ENCODE measurements at places on chromosomes 13 and 19. TPM values are rescaled to one million over a fixed set of nuclear protein-coding genes. Genes with fewer than 3 reads are reported as not detected.

The EFNA2 gene
- polyA plus RNA-seq: 2.7 TPM

The SMIM7 gene
- polyA plus RNA-seq: 91.3 TPM

The AMH gene
- 1.9 TPM for polyA plus RNA-seq

The ZNF221 gene
- 1.6 TPM for polyA plus RNA-seq

GRCh38 chr19:17512574-17512939, 1.1 kb downstream of the PGLS start:
- peaks cover under 1% of the 10 kb centered on the region for H3K36me3 ChIP-seq
- H3K27me3 ChIP-seq: no peaks in the 10 kb centered on the region
- no peak for DNase-seq
- peak overlapping the region; percentile 78 for H3K4me3 ChIP-seq

DNA sequence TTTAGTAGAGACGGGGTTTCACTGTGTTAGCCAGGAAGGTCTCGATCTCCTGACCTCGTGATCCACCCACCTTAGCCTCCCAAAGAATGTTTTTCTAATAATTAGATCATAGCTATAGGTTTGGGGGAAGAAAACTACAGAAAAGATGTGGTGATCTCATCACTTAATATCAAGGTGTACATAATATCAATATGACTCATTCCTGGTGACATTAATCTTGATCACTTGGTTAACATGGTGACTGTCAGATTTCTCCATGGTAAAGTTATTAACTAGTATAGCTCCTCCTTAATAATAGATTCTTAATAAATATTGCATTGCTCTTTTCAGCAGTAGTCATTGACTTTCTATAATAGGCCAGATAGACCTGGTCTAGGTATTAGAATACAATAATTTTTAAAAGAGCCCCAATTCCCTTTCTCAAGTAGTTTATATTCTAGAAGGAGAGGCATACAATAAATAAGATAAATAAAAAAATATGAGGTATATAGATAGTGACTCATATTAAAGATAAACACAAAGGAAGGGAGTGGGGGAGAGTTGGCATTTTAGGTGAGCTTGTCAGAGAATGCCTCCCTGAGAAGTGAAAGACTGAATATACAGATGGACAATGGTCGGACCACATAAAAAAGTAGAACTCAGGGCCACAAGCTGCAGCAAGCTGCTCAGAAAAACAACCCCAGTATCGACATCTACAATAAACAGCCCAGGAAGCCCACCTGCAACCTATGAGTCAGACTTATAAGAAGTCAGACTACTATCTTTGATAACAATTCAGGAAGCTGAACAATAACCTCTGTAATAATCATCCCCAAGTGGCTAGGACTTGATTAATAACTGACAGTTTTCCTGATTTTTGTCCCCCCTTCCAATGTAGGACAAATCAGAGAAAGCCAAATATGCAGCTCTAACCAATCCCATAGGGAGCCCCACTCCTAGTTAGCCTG, 210.8 kb downstream of the RFC3 start:
- no peak overlapping the region for H3K27ac ChIP-seq
- no peak for DNase-seq
- H3K36me3 ChIP-seq: no peaks in the 10 kb centered on the region
- H3K27me3 ChIP-seq: no peaks in the 10 kb centered on the region

GRCh38 chr19:8794823-8795222, 37.3 kb downstream of the ZNF558 start:
- DNase-seq: no peak
- no peaks in the 10 kb centered on the region for H3K4me1 ChIP-seq
- H3K27me3 ChIP-seq: no peaks in the 10 kb centered on the region
- H3K27ac ChIP-seq: no peak overlapping the region

DNA sequence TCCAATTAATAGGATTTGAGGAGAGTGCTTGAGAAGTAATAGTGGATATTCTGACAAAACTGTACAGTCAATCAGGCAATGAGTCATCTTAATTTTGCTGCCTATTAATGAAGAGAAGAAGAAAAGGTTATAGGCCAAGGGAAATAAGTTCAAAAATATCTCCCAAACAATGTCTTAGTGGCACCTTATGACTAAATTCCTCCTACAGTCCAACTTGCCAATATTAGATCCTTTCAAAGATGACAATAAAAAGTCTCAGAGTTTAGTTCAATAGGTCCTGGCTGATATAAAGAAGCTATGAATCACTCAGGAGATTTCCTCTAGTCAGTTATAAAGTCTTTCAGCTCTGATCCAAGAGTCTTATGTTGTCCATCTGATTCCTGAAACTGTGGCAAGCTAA, 27.9 kb downstream of the UGGT2 start:
- H3K36me3 ChIP-seq: no peaks in the 10 kb centered on the region
- no peak overlapping the region for H3K4me3 ChIP-seq
- H3K27ac ChIP-seq: no peak overlapping the region
- DNase-seq: no peak
- H3K4me1 ChIP-seq: no peaks in the 10 kb centered on the region
- H3K27me3 ChIP-seq: no peaks in the 10 kb centered on the region

DNA sequence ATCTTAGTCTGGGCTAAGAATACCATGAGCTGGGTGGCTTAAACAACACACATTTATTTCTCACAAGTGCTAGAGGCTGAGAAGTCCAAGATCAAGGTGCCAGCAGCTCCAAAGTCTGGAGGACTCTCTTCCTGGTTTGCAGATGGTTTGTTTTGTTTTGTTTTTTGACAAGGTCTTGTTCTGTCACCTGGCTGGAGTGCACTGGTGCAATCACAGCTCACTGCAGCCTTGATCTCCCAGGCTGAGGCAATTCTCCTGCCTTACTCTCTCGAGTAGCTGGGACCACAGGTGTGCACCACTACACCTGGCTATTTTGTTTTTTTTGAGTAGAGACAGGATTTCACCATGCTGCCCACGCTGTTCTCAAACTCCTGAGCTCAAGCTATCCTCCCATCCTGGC, 15.5 kb downstream of the APLP1 start:
- no peak overlapping the region for H3K4me3 ChIP-seq
- H3K27ac ChIP-seq: no peak overlapping the region
- peaks cover 5% of the 10 kb centered on the region for H3K4me1 ChIP-seq
- no peak for DNase-seq

- no peaks in the 10 kb centered on the region for H3K36me3 ChIP-seq
- no peak for DNase-seq
- no peaks in the 10 kb centered on the region for H3K27me3 ChIP-seq
- H3K27ac ChIP-seq: no peak overlapping the region
- H3K4me3 ChIP-seq: no peak overlapping the region
Observed at GRCh38 chr13:31495336-31495735, 244.0 kb upstream of the RXFP2 start.

GRCh38 chr19:6632002-6632621, 37.8 kb downstream of the TNFSF14 start:
- no peaks in the 10 kb centered on the region for H3K27me3 ChIP-seq
- H3K4me1 ChIP-seq: no peaks in the 10 kb centered on the region
- no peak overlapping the region for H3K4me3 ChIP-seq

DNA sequence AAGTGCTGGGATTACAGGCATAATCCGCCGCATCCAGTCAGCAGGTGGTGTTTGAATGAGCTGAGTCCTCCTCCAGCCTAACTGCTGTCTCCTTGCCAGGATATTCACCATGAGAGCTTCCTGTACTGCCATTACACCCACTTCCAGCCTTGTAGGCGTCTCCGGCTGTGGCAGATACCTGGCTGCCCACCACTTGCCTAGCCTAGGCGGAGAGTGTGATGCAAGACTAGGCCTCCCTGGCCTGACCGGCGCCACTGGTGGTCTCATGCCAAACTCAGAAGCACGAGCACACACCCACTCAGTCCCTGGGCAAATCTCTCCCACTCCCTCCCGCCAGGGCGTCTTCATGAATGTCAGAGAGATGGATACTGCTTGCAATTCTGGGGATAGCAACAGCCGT, 16.6 kb downstream of the IL12RB1 start:
- H3K4me1 ChIP-seq: no peaks in the 10 kb centered on the region
- H3K4me3 ChIP-seq: no peak overlapping the region
- no peak for DNase-seq
- H3K27me3 ChIP-seq: no peaks in the 10 kb centered on the region

DNA sequence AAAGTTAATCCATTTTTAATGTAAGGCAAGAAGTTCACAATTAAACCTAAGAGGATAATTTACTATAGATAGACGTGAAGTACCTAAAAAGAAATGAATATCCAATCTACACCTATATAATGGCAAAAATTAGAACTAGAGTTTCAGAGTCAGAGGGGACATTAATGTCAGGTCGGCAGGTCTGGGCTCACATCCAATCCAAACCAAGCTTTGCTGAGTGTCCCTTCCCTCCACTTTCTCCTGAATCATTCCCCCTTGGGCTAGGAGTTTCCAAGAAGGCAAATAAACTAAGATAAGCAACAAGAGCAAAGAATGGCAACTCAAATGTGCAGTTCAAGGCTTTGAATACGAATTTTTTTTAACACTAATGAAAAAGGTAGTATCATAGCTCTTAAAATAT, 2.9 kb downstream of the FLT3 start:
- H3K4me3 ChIP-seq: no peak overlapping the region
- H3K4me1 ChIP-seq: peaks cover 6% of the 10 kb centered on the region
- DNase-seq: no peak

- peak overlapping the region; percentile 71 for H3K4me3 ChIP-seq
- H3K36me3 ChIP-seq: no peaks in the 10 kb centered on the region
- H3K4me1 ChIP-seq: peaks cover 24% of the 10 kb centered on the region
- peak; percentile 76 for DNase-seq
- H3K27me3 ChIP-seq: peaks cover 100% of the 10 kb centered on the region
Observed at GRCh38 chr19:10290876-10291553, 1.3 kb downstream of the ICAM5 start.

DNA sequence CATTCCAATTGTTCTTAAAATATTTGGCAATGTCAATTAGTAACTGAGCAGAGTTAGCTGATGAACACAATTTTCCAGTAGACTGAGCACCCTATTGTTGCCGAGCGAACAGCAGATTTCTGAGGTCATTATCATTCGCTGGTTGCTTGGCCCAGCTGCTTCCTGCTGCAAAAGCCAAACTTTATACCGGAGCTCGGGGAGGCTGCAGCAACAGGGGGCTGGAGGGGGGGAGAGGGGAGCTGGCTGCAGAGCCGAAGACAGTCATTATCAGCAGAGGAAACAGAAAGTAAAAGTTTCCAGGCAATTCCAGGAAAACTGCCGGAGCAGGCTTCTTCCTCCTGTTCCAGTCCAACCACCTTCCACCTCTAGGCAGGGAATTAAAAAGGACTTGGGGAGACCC, 77.9 kb downstream of the ZNF536 start:
- no peaks in the 10 kb centered on the region for H3K36me3 ChIP-seq
- H3K4me3 ChIP-seq: peak overlapping the region; percentile 4
- DNase-seq: peak; percentile 77
- H3K27me3 ChIP-seq: no peaks in the 10 kb centered on the region
- peaks cover 33% of the 10 kb centered on the region for H3K4me1 ChIP-seq
- no peak overlapping the region for H3K27ac ChIP-seq

DNA sequence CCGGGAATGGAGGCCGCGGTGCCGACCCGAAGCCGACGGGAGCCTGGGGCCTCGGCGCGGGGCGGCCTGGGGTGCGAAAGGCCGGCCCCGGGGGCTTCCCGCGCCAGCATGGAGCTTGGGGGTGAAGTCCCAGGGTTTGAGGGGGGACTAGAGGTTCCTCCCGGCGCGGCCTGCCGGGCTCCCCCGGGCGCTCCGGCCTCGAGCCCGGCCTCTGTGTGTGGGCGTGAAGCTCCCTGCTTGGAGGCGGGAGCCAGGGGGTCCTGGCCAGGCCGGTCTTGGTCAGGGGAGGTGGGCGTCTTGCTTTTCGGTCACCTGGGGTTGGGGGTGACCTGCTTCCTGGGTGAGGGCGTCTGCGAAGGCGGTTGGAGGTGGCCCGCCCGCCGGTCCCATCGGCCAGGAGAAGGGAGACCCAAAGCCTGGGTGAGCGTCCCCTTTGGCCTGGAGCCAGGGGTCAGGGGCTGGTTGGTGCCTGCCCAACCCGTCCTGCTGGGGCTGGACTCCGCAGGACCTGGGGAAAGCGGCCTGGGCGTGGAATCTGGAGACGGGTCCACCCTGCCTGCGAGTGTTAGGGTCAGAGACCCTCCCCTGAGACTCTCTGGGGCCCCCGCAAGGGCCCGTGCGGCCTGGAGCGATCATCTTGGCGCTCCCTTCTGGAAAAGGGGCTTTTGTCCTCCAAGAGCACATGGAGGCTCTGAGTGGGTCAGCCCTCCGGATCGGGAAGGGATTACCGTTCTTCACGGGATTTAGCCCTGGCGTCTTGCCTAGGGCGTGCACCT, 535 bp downstream of the BSG start:
- H3K27me3 ChIP-seq: no peaks in the 10 kb centered on the region
- H3K4me1 ChIP-seq: peaks cover 18% of the 10 kb centered on the region
- peak overlapping the region; percentile 45 for H3K27ac ChIP-seq
- DNase-seq: peak; percentile 59
- H3K36me3 ChIP-seq: no peaks in the 10 kb centered on the region

DNA sequence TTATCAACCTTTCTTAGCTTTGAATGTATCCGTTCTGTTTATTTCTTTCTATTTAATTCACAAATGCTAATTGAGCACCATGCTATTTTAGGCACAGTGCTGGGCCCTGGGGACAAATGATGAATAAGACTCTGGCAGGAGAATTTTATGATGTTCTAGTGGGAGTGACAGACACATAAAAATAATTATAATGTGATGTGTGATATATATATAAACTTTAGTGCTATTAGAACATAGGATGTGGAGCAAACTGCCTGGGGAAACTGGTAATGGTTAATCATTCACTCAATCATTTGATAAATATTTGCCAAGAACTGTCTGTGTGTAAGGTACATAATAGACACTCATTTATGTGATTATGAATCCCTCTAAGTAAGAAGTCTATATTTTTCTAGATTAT, 50.7 kb upstream of the FRY start:
- no peaks in the 10 kb centered on the region for H3K27me3 ChIP-seq
- no peak for DNase-seq
- H3K27ac ChIP-seq: no peak overlapping the region
- no peaks in the 10 kb centered on the region for H3K4me1 ChIP-seq

GRCh38 chr13:39970177-39970846, 314.9 kb downstream of the COG6 start:
- no peak overlapping the region for H3K27ac ChIP-seq
- no peaks in the 10 kb centered on the region for H3K36me3 ChIP-seq
- H3K4me1 ChIP-seq: no peaks in the 10 kb centered on the region
- no peak overlapping the region for H3K4me3 ChIP-seq
- DNase-seq: no peak

DNA sequence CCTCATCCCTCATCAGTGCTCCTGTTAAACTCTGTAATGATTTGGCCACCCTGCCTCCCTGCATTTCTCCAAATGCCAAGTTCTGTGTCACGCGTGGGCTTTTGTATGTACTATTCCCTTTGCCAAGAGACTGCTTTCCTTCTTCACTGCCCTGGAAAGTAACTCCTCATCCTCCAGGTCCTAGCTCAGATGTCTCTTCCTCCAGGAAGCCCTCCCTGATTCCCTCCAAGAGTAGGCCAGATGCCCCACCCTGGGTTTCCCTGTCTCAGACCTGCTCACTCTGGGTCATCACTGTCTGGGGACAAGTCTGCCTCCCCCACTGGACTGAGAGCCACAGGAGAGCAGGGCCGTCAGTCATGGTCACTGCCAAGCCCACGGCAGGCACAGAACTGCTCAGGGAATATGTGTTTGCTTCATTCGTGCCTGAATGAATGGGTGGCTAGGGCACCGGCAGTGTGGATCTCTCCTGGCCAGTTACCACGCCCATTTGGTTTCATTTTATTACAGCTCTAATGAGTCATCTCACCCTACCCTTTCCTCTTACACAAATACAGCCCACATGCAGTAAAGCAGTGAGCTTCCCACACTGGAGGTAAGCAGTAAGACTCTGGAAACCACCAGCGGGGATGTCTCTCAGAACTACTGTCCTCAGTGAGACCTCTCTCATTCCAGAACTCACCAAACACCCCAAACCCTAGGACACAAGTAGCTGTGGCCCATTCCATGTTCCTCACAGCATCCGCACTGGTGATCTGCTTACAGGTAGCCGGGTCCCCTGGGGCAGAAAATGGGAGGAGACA, 12.1 kb upstream of the GPR4 start:
- no peak overlapping the region for H3K27ac ChIP-seq
- H3K4me3 ChIP-seq: no peak overlapping the region
- DNase-seq: no peak
- H3K36me3 ChIP-seq: no peaks in the 10 kb centered on the region
- no peaks in the 10 kb centered on the region for H3K27me3 ChIP-seq
